ENCODE measurements at places on chromosomes 2 and 18. TPM values are rescaled to one million over a fixed set of nuclear protein-coding genes. Genes with fewer than 3 reads are reported as not detected.

- DNase-seq: peak; percentile 47
These were observed 60.8 kb downstream of the EFEMP1 start for GRCh38 chr2:55862673-55863390.

DNA sequence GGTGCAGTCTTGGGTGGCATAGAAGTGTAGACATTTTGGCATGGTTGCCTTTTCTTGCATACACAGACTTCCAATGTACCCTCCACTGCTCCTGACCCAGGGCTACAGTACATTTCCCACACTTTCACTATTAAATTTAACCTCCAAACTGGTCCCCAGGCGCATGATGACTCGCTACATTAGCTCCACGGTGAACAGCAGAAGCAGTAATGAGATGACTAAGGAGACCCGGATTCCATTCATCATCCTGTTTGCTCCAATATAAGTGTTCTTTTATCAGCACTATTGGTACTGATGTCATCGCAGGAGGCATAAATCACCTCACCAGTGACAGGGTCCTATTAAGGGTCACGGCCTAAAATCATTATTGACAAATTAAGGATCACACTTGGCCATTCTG lies 316.5 kb downstream of the EN1 start:
- DNase-seq: no peak

- peak; percentile 26 for DNase-seq
These were observed 118.1 kb upstream of the CXCR4 start for GRCh38 chr2:136236019-136236418.

DNA sequence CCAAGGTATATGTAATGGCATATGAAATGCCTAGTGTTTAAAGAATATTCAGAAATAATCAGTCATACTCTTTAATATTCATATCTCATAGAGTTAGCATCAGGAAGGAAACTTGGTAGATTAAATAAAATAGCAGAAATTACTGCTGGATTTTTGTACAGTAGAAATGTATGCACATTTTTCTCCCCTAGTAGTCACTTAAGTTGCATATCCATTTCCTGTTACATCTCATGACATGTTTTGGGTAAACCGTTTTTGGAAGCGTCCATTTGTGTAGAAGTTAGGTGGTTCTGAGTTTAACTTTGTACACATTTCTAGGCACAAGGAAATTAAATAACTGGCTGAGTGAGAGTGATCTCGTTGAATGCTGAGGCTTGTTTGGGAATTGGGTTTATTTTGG lies 21.9 kb downstream of the NEDD4L start:
- no peak for DNase-seq

CFC1 gene
- 0.25 TPM for polyA plus RNA-seq

- no peak for DNase-seq
These were observed 168.2 kb downstream of the ZEB2 start for GRCh38 chr2:144351687-144352086.

DNA sequence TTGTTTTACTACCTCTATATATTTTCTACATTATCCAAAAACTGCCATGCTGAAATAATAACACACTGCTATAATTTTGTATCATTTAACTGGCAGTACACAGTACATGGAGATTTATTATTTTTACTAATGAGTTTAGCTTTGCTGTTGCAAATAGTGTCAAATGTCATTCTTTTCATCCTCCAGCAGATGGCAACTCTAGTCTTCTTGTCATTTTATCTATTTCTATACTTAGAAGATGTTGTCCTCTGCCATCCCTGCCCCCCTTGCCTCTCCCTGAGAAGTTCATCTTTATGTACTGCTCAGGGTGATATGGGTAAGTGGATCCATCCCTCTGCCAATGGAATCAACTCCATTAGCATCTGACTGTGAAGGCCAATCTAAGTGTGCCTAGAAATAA lies 21.7 kb upstream of the LRRTM1 start:
- peak; percentile 52 for DNase-seq

EVX2 gene
- polyA plus RNA-seq: not detected

GRCh38 chr2:158184556-158185343 lies 83.1 kb downstream of the UPP2 start:
- no peak for DNase-seq

- DNase-seq: peak; percentile 10
These were observed 134.2 kb upstream of the HNRNPA3 start for GRCh38 chr2:177078416-177078815.

GRCh38 chr18:67199993-67200617 lies 316.4 kb downstream of the DSEL start:
- no peak for DNase-seq

- no peak for DNase-seq
These were observed 9.0 kb downstream of the PMAIP1 start for GRCh38 chr18:59908799-59909198.

DNA sequence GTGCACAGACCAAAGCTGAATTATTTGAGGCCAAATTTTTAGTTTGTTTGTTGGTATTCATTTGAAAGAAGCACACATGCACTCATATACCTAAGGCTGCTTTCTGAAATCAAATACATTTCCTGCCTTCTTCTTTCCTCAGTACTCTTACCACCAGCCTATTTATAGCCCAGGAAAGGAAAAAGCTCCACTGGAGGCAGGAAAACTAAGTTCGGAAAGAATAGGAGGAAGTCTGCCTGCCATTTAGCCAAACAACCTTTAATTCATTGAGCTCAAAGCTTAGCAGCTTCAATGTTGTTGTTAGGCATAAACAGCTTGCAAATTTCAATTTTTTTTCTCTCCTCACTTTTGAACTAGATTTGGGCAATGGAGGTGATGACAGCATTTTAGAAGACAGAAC lies 40.4 kb upstream of the RASGRP3 start:
- no peak for DNase-seq

- no peak for DNase-seq
These were observed 48.2 kb downstream of the PAX8 start for GRCh38 chr2:113230531-113230930.

DNA sequence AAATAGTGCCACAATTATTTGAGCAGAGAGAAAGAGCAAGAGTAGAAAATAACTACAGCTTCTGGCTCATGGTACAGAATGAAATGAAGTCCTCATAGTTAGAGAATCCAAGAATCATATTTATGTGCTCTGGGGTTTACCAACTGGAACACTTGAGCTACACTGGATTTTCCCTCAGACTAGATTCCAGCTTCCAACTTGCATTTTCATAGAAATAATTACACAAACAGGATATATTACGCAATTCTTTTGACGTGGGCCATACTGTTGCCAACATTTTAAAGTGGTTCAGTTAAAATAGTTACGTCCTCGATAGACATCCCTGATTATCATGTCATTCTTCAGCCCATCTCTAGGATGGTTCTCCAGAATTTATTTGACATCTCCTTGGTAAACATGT lies 129.2 kb downstream of the ETAA1 start:
- no peak for DNase-seq

All from right cardiac atrium (tissue), 5 donors.